ENCODE measurements at places on chromosomes 1 and 21. TPM values are rescaled to one million over a fixed set of nuclear protein-coding genes. Genes with fewer than 3 reads are reported as not detected.

Gene STUM
- total RNA-seq: 1.1 TPM

Gene TRIM45
- 2.5 TPM for total RNA-seq

Gene PLPPR4
- not detected for total RNA-seq

GRCh38 chr1:21716169-21716568 is 47.0 kb upstream of the RAP1GAP start:
- no peak for DNase-seq
- no peaks in the 10 kb centered on the region for H3K27me3 ChIP-seq
- H3K4me3 ChIP-seq: no peak overlapping the region

Gene PIK3R3
- total RNA-seq: 0.78 TPM

Gene AMPD1
- not detected for total RNA-seq

DNA sequence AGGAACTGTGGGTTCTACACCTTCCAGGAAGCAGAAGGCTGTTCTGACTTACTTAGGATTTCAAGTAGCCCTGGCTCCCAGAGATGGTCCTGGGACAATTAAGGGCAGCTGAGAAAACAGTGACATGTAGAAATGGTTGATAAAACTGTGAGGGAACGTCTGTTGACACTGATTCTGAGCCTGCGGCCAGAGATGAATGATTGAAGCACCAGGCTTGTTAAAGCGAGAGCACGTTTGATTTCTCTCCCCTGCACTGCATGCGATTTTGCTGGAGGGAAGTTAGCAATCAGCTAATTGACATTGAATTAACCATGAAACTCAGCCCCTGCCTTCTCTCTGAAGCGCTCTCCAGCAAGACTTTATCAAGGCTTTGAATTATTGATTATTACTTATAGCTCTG is 29.9 kb upstream of the POU3F1 start:
- no peak overlapping the region for H3K4me3 ChIP-seq
- no peaks in the 10 kb centered on the region for H3K4me1 ChIP-seq
- no peak for DNase-seq
- H3K27me3 ChIP-seq: no peaks in the 10 kb centered on the region

DNA sequence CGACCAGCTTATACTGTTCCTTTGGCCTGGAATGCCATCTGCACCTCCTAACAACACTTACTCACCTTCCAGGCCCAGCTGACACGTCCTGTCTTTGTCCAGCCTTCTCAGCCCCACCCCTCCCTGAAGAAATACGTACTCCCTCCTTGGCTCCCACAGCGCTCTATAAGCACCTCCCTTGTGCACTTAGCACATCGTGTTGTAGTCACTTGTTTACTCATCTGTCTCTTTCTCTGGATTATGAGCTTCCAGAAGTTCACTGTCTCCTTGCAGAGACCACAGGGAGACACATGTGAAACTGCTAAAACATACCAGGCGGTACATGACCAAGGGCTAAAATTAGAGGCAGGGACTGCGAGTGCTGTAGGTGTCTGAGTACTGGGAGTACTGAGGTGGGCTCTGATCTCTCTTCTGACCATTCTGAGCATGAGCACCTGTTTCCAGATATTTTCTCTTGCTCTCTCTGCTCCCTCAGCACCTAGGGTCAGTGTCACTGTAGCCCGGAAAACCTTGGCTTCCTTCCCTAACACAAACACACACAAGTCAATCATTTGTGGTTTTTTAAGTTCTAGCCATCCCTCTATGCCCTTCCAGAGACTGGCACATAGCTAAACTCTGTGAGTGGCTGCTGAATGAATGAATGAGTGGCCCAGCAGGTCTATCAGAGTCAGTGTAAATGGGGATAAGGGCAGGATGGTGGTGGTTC is 5.1 kb downstream of the DCST1 start:
- H3K27ac ChIP-seq: no peak overlapping the region
- DNase-seq: no peak
- H3K4me1 ChIP-seq: no peaks in the 10 kb centered on the region
- peaks cover 17% of the 10 kb centered on the region for H3K27me3 ChIP-seq
- H3K36me3 ChIP-seq: no peaks in the 10 kb centered on the region
- H3K4me3 ChIP-seq: no peak overlapping the region

DNA sequence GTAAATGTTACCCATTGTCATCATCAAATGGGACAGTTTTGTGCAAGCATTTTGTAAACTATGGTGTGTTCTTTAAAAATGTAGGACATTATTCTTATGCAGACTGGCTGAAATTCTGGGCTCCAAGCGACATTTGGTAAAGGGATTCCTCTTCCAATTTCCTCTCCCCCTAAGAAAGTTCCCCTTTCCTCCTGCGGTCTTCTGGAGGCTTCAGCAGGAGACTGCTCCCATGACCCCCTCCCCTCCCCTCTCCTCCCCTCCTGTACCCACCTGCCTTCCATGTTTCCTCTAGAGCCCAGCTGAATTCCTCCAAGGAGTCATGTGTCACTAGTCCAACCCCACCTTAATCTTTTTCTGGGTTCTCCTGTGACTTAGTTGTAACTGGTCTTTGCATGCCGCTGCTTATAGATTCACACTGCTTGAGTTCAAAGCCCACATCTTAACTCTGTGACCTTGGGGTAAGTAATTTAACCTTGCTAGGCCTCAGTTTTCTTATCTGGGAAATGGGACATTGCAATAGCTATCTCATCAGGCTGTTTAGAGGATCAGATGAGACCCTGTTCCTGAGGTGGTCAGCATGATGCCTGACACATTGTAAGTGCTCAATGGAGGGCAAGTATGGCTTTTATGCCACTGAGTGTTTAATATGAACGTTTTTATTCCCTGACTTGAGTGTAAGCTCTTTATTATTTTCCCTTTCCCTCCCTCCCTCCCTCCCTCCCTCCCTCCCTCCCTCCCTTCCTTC is 69.9 kb upstream of the WDR26 start:
- no peak overlapping the region for H3K27ac ChIP-seq
- H3K4me3 ChIP-seq: no peak overlapping the region
- peaks cover 10% of the 10 kb centered on the region for H3K4me1 ChIP-seq
- no peaks in the 10 kb centered on the region for H3K36me3 ChIP-seq
- no peaks in the 10 kb centered on the region for H3K27me3 ChIP-seq

GRCh38 chr1:30652152-30652841 is 71.1 kb downstream of the MATN1 start:
- no peak for DNase-seq
- no peak overlapping the region for H3K27ac ChIP-seq
- no peaks in the 10 kb centered on the region for H3K4me1 ChIP-seq
- H3K36me3 ChIP-seq: no peaks in the 10 kb centered on the region

DNA sequence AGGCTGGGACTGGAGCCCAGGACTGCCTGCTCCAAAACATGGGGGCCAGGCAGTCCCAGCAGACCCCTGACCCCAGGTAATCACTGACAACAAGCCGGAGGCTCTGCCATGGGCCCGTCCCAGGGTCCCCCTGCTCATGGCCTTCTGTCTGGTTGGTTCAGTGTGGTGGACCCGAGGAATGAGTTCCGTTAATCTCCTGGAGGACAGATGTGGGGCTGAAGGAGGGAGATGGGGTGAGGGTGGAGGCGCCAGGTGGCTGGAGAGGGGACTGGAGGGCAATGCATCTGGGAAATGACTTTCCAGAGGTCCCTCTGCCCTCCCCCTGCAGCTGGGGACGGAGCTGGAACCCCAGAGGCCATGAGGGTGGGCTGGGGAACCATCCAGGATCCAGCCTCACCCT is 103.2 kb downstream of the EBNA1BP2 start:
- H3K4me1 ChIP-seq: peaks cover 27% of the 10 kb centered on the region
- H3K27me3 ChIP-seq: no peaks in the 10 kb centered on the region
- H3K27ac ChIP-seq: no peak overlapping the region
- no peak overlapping the region for H3K4me3 ChIP-seq

GRCh38 chr21:23245255-23245654 is 2247.0 kb downstream of the NCAM2 start:
- no peak for DNase-seq
- H3K4me1 ChIP-seq: no peaks in the 10 kb centered on the region
- no peak overlapping the region for H3K4me3 ChIP-seq
- no peaks in the 10 kb centered on the region for H3K36me3 ChIP-seq

DNA sequence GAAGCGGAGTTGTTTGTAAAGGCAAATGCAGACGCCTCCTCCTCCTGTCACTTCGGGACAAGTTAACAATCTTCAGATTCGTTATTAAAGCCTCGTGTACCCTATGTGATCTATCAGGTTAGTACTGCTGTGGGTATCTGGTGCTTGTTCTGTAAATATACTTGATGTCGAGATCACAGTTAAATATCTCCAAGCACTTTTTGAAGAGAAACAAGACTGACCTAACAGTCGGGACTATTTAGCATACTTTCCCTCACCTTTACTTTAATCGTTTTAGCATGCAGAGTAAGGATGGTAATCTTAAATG is 710 bp downstream of the KLHL20 start:
- peaks cover 5% of the 10 kb centered on the region for H3K27me3 ChIP-seq
- DNase-seq: no peak
- peak overlapping the region; percentile 81 for H3K4me3 ChIP-seq
- H3K36me3 ChIP-seq: no peaks in the 10 kb centered on the region

Gene MRAP
- not detected for total RNA-seq

Gene VASH2
- total RNA-seq: not detected

- no peak for DNase-seq
- H3K4me3 ChIP-seq: no peak overlapping the region
- H3K36me3 ChIP-seq: no peaks in the 10 kb centered on the region
- H3K27ac ChIP-seq: no peak overlapping the region
Observed at GRCh38 chr21:28106370-28106890, 886.2 kb downstream of the LTN1 start.

DNA sequence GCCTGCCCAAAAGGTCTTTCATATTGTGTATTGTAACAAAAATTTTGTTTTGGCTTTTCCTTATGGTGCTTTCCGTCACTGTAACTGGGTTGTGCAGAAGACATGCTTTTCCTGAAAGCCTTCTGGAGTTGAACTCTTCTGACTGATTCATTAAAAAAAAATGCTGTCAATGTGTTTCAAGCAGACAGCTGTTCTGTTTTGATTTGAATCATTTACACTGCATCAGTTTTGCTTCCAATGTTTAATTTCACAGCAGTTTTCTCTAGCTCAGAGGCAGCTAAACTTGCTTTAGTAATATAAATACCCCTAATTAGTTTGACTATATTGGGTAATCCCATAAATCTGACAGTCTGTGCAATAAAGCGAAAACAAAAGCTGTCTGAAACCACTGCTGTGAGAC is 7.9 kb downstream of the UTP11 start:
- H3K4me1 ChIP-seq: no peaks in the 10 kb centered on the region
- no peak overlapping the region for H3K4me3 ChIP-seq
- H3K27me3 ChIP-seq: no peaks in the 10 kb centered on the region
- DNase-seq: no peak

Gene SDC3
- total RNA-seq: 4.4 TPM

Gene PTGFR
- total RNA-seq: not detected

DNA sequence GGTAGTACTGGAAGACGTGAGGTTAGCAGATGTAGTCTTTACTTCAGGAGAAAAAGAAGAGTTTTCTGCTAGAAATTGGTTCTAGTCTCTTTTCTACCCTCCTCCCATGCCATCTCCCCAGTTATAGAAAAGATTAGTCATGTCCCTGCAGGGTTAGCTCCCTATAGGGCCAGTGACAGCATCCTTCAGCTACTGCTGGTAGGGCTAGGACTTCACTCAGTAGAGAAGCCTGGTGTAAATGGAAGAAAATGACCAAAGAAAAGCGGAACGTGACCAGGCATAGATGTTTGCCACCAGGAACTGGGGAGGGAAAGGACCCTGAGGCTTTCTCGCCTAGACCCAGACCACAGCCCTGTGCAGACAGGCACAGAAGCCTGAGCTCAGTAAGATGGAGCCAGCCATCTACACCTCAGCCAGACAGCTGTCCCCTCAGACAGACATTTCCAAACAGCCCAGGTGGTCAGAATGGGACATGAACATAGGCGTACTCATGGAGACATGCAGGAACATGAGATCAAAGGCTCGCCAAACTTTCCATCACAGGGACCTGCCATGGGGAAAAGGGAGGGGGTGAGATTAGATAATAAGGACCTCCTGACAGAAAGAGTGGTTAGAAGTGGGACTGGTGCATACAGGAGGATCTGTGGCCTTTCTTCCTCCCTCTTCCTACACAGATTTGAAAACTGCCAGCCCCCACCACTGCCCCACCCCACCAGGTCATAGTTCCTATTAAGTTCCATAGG is 23.5 kb upstream of the SLAMF9 start:
- DNase-seq: no peak
- no peaks in the 10 kb centered on the region for H3K36me3 ChIP-seq
- no peak overlapping the region for H3K27ac ChIP-seq
- H3K4me3 ChIP-seq: no peak overlapping the region

Gene LYPD8
- total RNA-seq: not detected

DNA sequence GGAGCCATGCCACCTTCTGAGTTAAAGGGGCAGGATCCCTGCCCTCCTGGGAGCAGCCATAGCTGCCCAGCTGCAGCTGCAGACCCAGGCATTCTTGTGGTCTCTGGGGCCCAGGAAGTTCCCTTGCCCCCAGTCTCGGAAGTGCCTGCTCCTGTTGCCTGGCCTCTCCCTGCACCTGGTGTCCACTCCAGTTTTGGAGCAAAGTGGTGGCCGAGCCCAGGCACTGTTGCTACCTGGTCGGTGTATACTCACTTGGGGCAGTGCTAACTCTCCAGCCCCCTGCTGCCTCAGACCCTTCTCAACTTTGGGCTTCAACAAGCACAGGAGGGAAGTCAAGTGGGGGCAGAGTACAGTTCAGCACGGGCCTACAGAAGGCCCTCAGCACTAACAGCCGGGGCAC is 352.9 kb upstream of the NCAM2 start:
- no peak overlapping the region for H3K27ac ChIP-seq
- no peak overlapping the region for H3K4me3 ChIP-seq
- no peak for DNase-seq
- no peaks in the 10 kb centered on the region for H3K4me1 ChIP-seq
- no peaks in the 10 kb centered on the region for H3K36me3 ChIP-seq

GRCh38 chr21:44436958-44437357 is 18.4 kb upstream of the LRRC3 start:
- peaks cover 6% of the 10 kb centered on the region for H3K36me3 ChIP-seq
- no peak overlapping the region for H3K4me3 ChIP-seq
- H3K4me1 ChIP-seq: no peaks in the 10 kb centered on the region
- H3K27ac ChIP-seq: no peak overlapping the region
- H3K27me3 ChIP-seq: no peaks in the 10 kb centered on the region

DNA sequence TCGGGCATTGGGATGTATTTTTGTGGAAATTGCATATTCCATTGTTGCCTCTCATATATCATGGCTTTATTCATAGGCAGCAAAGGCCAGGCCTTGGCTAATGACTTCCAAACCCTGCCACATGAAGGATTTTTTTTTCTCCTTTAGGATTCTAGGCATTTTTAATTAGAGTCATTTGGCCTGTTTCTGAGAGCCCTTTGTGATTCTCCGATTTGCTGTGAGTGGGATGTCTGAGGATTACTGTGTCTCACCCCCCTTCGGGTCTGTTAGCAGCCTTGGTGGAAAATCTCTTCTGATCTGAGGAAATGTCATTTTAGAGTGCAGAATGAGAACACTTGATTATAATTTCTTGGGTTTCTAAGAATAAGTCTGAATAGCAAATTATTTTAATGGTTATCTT is 253.5 kb downstream of the NTNG1 start:
- no peak for DNase-seq
- H3K4me3 ChIP-seq: no peak overlapping the region
- no peaks in the 10 kb centered on the region for H3K36me3 ChIP-seq
- no peak overlapping the region for H3K27ac ChIP-seq
